ENCODE measurements at places on chromosomes 3 and 15.

DNA sequence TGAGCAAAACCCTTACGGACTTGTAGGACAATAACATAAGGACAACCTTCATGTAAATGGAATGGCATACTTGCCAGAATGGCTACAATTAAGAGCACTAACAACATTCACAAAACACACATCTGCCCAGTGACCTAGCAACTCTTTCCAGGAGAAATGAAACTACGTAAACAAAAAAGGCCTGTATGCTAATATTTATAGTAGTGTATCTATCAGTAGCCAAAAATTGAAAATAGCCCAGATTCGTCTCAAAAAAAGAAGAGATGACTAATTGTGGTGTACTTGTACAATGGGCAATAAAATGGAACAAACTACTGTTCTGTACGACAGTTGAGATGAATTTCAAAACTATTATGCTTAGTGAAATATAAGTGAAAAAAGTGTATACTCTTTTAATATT lies 38.4 kb downstream of the CMC1 start:
- DNase-seq = no peak

DNA sequence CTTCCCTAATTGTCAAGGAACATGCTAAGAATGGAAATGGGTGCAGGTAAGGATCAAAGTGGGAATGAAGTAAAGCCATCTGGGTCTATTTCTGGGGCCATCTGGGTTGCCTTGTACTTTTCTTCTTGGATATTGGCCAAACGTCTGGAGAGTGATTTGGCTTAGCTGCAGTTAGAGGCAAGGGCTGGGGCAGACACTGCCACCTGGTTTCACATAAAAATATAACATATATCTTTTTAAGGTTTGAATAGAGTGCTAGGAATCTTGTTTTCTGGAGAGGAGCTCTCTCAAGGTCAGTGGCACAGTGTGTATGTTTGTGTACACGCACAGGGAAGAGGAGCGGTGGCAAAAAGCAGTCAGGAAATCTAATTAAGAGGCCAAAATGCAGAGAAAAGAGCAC lies 24.7 kb upstream of the EOMES start:
- DNase-seq = no peak

DNA sequence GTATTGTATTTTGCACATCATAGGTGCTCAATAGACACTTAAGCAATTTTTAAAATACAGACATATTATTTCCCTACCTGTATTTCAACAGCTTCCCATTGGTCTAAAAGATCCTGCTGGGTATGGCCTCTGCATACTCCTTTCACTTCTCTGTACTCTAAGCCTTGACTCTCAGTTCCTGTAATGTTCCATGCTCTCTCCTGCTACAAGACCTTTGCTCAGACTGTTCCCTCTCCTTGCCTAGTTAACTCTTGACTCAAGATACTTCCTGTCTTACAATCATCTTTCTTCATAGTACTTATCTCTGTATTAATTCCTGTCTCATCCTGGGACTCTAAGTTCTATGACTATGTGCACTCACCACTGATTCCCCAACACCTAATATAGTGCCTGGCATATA lies 1.7 kb downstream of the SCN11A start:
- no peak for DNase-seq

DNA sequence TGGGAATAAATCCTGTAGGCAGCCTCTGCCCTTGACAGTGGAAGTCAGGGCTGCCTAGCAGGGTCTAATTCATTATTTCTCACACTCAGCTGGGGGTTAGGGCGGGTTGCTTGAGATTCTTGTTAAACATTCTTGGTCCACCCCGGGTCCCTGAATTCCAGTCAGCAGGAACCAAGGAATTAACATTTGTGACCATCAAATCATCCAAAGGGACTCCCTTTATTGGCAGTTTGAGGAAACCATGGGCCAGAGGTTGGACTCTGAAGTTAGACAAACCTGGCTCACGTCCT lies 122.8 kb downstream of the EEFSEC start:
- DNase-seq = no peak

DNA sequence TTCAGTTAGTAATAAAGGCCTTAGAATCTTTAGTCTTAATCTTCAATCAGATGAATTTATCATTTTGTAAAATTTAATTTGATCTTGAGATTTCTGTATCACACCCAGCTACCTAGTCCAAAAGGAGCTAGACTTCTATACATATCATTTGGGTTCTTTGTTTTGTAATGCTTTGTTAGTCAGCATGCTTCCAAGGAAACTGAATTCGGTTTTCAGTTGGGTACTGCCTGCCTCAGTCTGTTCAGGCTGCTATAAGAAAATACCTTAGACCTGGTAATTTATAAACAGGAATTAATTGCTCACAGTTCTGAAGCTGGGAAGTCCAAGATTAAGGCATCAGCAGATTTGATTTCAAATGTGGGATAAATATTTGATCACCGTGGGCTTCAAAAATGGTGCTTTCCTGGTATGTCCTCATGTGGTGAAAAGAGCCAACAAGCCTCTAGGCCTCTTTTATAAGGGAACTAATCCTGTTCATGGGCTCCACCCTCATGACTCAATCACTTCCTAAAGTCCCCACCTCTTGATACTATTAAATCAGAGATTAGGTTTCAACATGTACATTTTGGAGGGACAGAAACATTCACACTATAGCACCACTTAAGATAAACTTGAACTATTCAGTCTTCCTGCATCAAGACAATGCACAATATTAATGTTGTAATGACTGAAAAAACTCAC lies 800.7 kb downstream of the NAALADL2 start:
- DNase-seq = no peak

- DNase-seq = no peak
Observed at GRCh38 chr3:62843508-62843907, 31.7 kb downstream of the CADPS start.

DNA sequence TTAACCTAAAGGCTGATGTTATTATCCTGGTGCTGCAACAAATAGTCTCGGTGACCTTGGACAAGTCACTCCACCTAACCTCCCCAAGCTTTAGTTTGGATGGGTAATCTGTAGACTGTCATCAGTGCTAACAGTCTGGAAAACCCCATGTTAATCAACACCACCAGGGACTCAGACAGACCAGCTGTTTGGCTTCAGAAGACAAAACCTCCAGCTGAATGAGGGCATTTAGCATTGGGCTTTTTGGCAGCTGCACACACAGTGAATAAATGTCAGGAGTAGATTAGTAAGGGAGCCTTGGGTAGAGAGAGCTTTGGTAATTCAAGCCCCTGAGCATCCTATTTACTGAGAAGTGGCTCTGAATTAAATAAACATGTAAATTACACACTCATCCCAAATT lies 24.9 kb upstream of the C3orf80 start:
- DNase-seq = no peak

DNA sequence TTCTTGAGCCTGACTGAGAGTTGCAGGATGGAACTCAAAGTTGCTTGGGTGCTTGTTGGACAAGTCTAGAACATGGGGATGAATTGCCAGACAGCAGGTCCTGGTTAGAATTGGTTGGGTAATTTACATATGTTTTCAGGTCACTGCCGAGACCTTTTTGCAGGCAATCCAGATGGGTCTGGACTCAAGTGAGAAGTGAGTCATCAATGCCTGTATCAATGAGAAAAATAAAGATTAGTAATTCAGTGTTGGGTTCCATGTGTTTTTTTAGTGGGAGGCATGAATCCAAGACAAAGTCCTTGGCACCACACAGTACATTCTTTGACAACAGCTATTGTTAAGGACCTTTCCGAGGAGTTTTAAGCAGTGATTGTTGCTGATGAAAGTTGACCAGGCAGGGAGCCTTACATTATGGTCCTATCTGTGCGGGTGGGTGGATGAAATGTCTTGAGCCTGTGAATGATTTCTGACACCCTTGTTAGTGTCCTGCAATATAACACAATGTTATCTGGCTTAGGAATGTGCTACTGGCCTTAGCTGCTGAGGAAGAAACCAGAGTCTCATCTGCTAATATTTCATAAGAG lies 77.7 kb downstream of the CRYGS start:
- DNase-seq = no peak

DNA sequence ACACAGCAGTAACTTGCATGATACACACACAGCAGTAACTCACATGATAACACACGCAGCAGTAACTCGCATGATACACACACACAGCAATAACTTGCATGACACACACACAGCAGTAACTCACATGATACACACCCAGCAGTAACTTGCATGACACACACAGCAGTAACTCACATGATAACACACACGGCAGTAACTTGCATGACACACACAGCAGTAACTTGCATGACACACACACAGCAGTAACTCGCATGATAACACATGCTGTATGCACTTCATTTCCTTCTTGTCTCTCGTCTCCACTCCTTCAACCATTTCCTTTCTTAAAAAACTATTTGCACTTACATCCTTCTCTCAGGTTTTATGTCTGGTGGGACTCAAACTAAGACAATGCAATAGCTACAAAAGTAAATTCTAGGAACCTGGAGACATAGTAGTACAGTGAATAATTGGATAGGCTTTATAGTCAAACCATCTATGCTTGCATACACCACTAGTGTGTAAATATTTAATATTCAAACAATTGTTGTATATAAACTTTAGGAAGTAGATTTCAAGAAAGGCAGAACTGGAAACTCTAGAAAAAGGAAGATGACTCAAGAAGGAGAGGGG lies 130.8 kb downstream of the UACA start:
- no peak for DNase-seq

GRCh38 chr15:77421370-77421700 lies 647 bp downstream of the HMG20A start:
- DNase-seq = no peak

GRCh38 chr3:31659246-31659645 lies 126.5 kb downstream of the STT3B start:
- no peak for DNase-seq

GRCh38 chr3:159887911-159888310 lies 100.7 kb upstream of the IL12A start:
- DNase-seq = no peak

DNA sequence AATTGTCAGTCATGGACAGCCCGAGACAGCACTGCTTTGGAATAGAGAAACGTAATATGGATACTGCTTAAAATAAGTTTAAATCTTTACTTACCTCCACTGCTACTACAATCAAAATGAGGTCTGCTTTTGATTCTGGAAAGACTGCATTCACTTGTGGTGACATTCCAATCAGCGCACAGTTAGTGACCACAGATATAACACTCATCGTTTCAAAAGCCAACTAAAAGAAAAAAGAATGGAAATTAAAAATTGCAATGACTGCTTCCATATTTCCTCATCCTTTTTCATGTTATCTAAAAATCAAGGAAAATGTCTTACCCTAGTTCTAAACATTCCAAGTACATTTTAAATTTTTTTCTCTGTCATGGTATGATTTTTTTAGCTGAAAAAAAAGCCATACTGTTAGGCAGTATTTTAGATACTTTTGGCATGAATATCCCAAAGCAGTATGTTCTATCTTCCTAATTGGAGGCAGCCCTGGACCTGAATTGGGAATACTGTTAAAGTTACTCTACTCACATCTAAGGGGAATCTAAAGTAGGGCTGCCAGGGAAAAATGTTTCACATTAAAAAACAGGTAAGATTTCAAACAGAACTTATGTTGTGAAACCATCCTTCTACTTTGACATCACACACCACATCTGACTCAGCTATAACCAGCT lies 72.1 kb downstream of the ANO10 start:
- DNase-seq = no peak

DNA sequence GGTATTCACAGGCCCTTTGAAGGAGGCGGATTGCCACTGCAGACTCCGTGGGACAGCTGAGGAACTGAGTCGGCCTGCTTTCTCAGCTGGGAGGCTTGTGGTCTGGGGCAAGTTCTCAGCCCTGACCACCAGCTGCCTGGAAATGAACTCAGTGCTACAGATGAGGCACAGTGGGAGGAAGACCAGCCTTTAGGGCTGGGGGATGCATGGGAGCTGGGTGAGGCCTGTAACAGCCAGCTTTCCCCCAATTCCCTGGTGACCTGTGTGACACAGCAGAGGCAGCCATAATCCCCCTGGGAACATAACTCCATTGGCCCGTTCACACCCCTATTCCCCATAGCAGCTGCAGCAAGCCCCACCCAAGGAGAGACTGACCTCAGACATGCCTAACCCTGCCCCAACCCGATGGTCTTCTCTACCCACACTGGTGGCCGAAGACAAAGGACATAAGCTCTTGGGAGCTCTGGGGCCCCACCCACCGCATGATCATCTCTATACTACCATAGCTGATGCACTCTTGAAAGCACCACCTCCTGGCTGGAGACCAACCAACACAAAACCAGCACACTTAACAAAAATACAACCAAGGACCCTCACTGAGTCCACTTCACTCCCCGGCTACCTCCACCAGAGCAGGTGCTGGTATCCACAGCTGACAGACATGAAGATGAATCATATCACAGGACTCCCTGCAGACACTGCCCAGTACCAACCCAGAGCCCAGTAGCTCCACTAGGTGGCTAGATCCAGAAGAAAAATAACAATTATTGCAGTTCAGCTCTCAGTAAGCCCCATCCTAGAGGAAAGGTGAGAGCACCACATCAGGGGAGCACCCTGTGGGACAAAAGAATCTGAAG lies 24.9 kb downstream of the ZMAT3 start:
- no peak for DNase-seq

DNA sequence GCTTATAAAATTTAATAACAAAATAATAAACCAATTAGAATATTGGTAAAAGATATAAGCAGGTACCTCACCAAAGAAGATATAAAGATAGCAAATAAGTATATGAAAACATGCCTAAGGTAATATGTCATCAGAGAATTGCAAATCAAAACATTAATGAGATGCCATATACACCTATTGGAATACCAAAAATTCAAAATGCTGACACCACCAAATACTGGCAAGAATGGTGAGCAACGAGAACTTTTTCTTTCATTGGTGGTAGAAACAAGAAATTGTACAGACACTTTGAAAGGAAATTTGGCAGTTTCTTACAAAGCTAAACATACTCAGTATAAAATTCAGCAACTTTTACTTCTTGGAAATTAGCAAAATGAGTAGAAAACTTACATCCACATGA lies 346.9 kb upstream of the ROBO1 start:
- DNase-seq = no peak

- DNase-seq = no peak
Observed at GRCh38 chr3:88744896-88745295, 362.5 kb upstream of the EPHA3 start.

GRCh38 chr3:129927072-129927471 lies 33.6 kb upstream of the TMCC1 start:
- DNase-seq = no peak

DNA sequence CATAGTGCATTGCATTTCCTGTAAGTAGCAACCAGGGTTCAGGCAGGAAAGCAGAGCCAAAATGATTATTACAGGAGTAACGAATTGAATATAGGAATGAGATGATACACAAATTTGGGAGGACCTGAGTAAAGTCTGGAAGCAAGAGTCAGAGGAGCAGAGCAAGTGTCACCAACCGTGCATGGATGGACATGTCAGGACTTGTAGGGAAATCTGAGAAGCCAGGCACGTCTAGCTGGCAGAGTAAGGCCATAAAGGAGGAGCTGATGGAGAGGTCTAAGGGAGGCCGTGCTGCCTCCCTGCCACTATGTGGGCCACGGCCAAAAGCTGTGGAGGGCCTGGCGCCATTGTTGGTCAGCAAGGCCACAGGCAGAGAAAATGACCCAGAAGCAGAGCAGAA lies 22.4 kb downstream of the GJD2 start:
- DNase-seq = no peak

- DNase-seq = peak; percentile 11
Observed at GRCh38 chr15:92009162-92009561, 155.7 kb downstream of the SLCO3A1 start.

GRCh38 chr15:48440084-48440483 lies 108.9 kb downstream of the DUT start:
- no peak for DNase-seq
